ENCODE measurements at places on chromosomes 4 and X. TPM values are rescaled to one million over a fixed set of nuclear protein-coding genes. Genes with fewer than 3 reads are reported as not detected.

Gene MAGIX
- 0.96 TPM for total RNA-seq

Gene KCNE5
- total RNA-seq, result 0.23 TPM

Gene SMIM9
- total RNA-seq, result not detected

Gene MAOA
- total RNA-seq, result 0.22 TPM

Gene AMTN
- not detected for total RNA-seq

DNA sequence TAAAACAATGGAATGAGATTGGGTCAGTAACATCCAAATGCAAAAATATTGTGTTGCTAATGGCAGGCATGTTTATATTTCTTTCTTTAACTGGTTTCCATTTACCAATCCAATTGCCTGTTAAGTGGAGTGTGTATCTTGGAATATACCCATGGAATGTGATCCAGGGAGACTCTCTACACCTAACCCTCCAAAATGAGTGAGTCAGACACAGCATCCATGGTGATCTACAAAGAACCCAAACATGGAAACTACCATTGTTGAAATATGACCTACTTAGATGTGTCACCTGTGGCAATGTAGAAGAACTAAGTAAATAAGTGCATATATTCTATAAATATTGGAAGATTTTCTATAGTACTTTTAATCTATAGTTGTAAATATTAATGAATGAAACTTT is 110.3 kb downstream of the AREG start:
- no peak for DNase-seq

DNA sequence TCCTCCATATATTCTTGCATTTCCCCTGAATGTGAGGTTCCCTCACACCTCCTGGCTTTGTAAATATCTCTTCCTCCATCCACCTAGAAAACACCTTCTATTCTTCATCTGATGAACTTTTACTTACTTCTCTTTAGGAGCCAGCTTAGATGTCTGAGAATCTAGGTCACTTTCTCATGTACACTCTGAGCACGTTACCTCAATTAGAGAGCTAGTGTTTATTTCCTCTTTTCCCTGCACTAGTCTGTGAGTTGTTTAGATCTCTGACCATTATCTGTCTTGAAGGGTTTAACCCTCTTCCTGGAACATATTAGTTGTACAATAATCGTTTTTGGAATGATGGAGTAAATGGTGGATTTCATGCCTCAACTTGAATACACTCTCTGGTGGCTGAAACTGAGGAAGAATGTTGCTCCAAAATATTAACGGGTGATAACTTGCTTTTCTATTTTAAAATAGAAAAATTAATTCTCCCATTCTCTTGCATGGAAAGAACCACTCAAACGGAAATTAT is 8.5 kb upstream of the NEIL3 start:
- no peak for DNase-seq

- no peak for DNase-seq
These were observed 1.2 kb downstream of the ATP10D start for GRCh38 chr4:47486231-47486673.

DNA sequence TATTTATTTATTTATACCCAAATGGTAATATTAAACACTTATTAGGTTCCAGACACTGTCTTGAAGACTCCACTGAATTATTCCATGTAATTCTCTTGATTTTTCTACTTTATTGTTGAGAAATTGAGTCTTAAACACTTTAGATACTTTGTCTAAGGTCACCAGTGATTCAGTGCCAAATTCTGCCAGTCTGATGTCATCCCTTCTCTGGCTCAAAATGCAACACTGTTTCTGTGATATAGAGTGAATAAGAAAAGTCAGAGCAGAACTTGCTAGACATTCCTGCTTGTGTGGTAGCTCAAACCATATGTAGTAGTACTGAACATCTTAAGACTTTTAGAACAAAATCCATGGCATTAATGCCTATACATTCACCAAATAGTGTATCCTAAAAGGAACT is 164.3 kb downstream of the GABRB1 start:
- no peak for DNase-seq

DNA sequence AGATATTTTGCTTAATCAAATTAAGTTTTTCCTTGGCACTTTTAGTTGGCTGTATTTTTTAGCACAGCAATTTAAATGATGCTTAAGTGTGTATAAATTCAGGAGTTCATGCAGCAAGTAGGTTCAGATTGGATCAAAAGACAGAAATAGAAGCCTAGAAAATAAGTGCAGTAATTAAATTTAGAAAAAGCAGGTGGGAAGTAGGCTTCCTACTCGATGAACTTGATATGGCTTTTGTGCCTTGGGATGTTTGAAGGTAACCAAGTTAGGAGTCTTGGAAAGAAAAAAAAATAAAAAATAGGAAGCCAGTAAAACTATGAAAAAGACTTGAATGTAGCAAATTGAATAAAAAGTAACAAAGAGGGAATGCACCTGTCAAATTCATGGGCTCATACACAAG is 372.3 kb downstream of the SPOCK3 start:
- no peak for DNase-seq

- DNase-seq, result peak; percentile 17
These were observed 23.4 kb downstream of the SUV39H1 start for GRCh38 chrX:48719958-48720357.

GRCh38 chr4:48109413-48110263 is 24.4 kb downstream of the TXK start:
- DNase-seq, result peak; percentile 59

DNA sequence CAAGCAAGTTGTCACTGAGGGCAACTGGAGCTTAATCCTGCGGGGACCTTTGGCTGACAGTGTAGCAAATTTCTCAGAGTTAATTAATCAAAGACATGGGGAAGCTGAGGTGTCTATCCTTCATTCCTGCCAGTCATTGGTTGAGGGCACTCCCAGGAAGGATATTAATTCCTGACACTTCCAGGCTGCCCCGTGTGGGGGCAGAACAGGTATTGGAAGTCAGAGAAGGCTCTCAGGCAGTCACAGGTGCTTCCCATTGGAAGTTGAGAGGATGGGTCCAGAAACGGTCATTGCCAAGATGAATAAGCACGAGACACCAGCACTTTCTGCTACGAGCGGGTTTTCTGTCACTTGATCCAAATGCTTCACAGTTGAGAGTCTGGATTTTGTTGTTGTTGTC is 29.1 kb upstream of the CD38 start:
- DNase-seq, result no peak

GRCh38 chr4:114734594-114734993 is 136.0 kb downstream of the UGT8 start:
- no peak for DNase-seq

DNA sequence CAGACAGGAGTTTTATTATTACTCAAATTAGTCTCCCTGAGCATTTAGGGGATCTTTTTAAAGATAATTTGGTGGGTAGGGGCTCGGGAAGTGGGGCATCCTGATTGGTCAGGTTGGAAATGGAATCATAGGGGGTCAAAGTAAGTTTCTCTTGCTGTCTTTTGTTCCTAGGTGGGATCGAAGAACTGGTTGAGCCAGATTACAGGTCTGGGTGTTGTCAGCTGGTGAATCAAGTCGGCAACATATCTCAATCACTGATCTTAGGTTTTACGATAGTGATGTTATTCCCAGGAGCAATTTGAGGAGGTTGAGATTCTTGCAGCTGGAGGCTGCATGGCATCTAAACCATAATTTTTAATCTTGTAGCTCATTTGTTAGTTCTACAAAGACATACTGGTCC is 629.5 kb upstream of the AMOT start:
- DNase-seq, result no peak

DNA sequence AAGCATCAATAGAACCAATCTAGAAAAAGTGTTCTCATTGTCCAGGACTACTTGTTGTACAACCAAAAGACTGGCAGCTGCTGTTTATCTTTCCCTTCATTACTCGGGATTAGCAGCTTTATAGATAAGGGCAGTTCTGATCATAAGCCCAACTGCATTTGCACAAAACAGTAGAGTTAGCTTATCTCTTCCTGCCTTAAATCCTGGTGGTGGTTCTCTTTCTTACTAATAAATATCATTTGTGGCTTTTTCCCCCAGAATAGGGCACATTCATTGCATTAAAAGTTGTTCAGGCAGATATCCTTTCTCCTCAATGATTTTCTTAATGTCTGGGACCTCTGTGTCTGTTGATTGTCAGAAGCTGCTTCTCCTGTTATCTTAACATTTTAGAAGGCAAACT is 20.2 kb upstream of the RRAGB start:
- DNase-seq, result no peak

Data from naive thymus-derived CD8-positive, alpha-beta T cell (primary cell).